Type B pancreatic cell (in vitro differentiated cells): ENCODE measurements at places on chromosomes 7 and 10. TPM values are rescaled to one million over a fixed set of nuclear protein-coding genes. Genes with fewer than 3 reads are reported as not detected.
A peak's percentile ranks its signal among the peaks of the same experiment; 100 is the strongest.

ANLN gene
- total RNA-seq, result 23.8 and 68.3 TPM in 2 replicates

SEMA4G gene
- total RNA-seq, result 28.0 and 46.0 TPM in 2 replicates

PDE1C gene
- total RNA-seq, result 4.7 and 8.5 TPM in 2 replicates

OPN1SW gene
- not detected in 2 replicates for total RNA-seq

FGFBP3 gene
- total RNA-seq, result 4.5 and 9.6 TPM in 2 replicates

ETV1 gene
- 15.4 and 35.6 TPM in 2 replicates for total RNA-seq

EPHB6 gene
- 8.4 and 8.8 TPM in 2 replicates for total RNA-seq

AGBL3 gene
- total RNA-seq, result 2.4 and 3.2 TPM in 2 replicates

DNA sequence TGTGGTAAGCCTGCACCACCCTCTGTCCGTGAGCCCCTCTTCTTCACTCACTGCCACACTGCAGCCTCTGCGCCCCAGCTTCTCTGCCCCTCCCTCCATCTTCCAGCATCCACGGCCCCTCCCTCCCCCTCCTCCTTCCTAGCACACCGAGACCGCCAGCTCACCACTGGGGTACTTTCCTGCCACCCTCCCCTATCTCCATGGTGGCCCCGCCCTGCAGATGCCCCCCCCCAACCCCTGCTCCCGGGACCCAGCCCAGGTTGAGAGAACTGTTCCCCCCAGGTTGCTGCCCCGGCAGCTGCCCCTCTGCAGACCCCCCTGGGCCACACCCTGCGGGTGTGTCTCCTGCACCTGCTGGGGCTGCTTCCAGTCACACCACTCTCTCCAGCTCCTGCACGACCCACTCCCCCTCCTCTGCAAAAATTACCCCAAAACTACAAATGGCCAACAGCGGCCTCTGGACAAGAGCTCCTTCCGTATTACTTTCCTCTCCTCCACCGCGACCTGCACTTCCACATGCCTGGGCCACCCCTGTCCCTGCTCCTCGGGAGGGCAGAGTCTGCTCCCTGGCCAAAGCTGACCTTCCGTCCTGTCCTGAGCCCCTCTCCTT, 209.2 kb upstream of the PPP2R2D start:
- DNase-seq, result no peak
- no peaks in the 10 kb centered on the region for H3K36me3 ChIP-seq
- no peak overlapping the region for H3K4me3 ChIP-seq

DNA sequence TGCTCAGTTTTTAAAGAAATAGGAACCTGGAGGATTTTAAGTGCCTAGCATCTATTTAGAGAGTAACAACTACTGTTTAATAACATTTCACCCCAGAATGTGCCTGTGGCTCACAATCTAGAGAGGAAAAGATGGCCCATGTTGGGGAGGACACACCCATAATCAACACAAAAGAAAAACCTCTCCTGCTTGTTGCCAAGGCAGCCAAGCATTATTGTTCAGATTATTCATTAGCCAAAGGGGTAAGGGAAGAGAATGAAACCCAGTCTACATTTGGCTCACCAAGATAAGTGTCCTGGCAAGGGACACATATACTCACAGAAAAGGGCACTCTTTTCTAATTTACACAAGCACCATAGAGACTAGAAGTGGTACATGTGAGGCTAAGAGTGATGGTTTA, 17.7 kb upstream of the IFIT1B start:
- H3K27ac ChIP-seq, result no peak overlapping the region
- peaks cover 13% of the 10 kb centered on the region for H3K4me1 ChIP-seq
- no peaks in the 10 kb centered on the region for H3K27me3 ChIP-seq
- DNase-seq, result no peak
- no peak overlapping the region for H3K4me3 ChIP-seq

GRCh38 chr7:131026297-131027000, 292.4 kb upstream of the KLF14 start:
- no peak overlapping the region for H3K4me3 ChIP-seq
- no peak for DNase-seq
- H3K27me3 ChIP-seq, result peaks cover 3% of the 10 kb centered on the region
- no peaks in the 10 kb centered on the region for H3K36me3 ChIP-seq
- H3K27ac ChIP-seq, result no peak overlapping the region

DNA sequence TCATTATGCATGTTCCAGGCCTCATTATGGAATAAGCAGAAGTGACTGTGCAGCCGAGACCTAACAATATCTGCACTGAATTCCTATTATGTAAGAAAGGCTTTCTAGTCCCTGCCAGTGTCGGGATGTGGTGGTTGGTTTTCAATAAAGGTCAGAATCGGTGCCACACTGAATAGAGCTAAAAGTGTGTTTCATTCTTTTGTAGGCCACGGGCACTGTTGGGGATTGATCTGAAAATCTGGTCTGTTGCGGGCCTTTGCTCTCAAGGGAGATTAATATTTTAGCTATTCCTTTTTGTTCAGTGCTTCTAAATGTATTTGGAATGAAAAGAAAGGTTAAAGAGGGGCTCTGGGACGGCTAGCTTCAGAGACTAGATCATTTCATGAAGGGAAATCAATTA, 559.4 kb upstream of the GALNT17 start:
- H3K4me1 ChIP-seq, result peaks cover 43% of the 10 kb centered on the region
- H3K27ac ChIP-seq, result no peak overlapping the region
- H3K36me3 ChIP-seq, result peaks cover 29% of the 10 kb centered on the region
- H3K27me3 ChIP-seq, result peaks cover 48% of the 10 kb centered on the region
- DNase-seq, result no peak
- H3K4me3 ChIP-seq, result no peak overlapping the region

DNA sequence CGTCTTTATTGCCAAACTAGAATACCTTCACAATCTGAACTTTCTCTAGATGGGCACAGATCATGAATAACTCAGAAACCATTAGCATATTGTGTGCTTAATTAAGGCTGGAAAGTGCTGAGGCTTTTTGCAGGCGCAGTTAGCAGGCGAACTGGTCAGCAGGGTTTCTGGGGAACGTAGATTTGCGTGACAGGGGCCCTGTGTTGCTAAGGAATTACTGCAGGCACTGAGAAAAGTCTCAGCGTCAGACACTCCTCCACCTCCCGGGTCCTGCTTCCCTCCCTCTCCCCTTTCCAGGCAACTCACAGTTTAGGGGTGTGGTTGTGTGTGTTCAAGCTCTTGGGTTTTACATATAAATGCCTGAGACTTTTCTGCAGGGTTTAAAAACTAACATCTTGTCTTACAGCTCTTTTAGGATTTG, 2.2 kb downstream of the MAP3K8 start:
- peaks cover 10% of the 10 kb centered on the region for H3K36me3 ChIP-seq
- H3K27ac ChIP-seq, result peak overlapping the region; percentile 89
- peak overlapping the region; percentile 93 for H3K4me3 ChIP-seq
- H3K4me1 ChIP-seq, result peaks cover 44% of the 10 kb centered on the region
- peaks cover 4% of the 10 kb centered on the region for H3K27me3 ChIP-seq

- H3K4me1 ChIP-seq, result no peaks in the 10 kb centered on the region
- H3K27me3 ChIP-seq, result peaks cover 11% of the 10 kb centered on the region
- no peak overlapping the region for H3K4me3 ChIP-seq
- no peaks in the 10 kb centered on the region for H3K36me3 ChIP-seq
- no peak for DNase-seq
Measured at GRCh38 chr10:84005403-84005802, 133.9 kb upstream of the GHITM start.

GRCh38 chr10:45265996-45266395, 49.4 kb downstream of the OR13A1 start:
- H3K27me3 ChIP-seq, result peaks cover 34% of the 10 kb centered on the region
- no peak for DNase-seq
- no peaks in the 10 kb centered on the region for H3K36me3 ChIP-seq

GRCh38 chr7:112866424-112866823, 76.2 kb upstream of the TMEM168 start:
- H3K27me3 ChIP-seq, result no peaks in the 10 kb centered on the region
- no peak overlapping the region for H3K4me3 ChIP-seq
- H3K4me1 ChIP-seq, result no peaks in the 10 kb centered on the region
- H3K36me3 ChIP-seq, result peaks cover 28% of the 10 kb centered on the region
- no peak overlapping the region for H3K27ac ChIP-seq
- no peak for DNase-seq

- H3K27ac ChIP-seq, result no peak overlapping the region
- no peak for DNase-seq
- no peak overlapping the region for H3K4me3 ChIP-seq
- peaks cover 2% of the 10 kb centered on the region for H3K27me3 ChIP-seq
- peaks cover 18% of the 10 kb centered on the region for H3K4me1 ChIP-seq
Measured at GRCh38 chr7:141369422-141369821, 181.8 kb upstream of the AGK start.

DNA sequence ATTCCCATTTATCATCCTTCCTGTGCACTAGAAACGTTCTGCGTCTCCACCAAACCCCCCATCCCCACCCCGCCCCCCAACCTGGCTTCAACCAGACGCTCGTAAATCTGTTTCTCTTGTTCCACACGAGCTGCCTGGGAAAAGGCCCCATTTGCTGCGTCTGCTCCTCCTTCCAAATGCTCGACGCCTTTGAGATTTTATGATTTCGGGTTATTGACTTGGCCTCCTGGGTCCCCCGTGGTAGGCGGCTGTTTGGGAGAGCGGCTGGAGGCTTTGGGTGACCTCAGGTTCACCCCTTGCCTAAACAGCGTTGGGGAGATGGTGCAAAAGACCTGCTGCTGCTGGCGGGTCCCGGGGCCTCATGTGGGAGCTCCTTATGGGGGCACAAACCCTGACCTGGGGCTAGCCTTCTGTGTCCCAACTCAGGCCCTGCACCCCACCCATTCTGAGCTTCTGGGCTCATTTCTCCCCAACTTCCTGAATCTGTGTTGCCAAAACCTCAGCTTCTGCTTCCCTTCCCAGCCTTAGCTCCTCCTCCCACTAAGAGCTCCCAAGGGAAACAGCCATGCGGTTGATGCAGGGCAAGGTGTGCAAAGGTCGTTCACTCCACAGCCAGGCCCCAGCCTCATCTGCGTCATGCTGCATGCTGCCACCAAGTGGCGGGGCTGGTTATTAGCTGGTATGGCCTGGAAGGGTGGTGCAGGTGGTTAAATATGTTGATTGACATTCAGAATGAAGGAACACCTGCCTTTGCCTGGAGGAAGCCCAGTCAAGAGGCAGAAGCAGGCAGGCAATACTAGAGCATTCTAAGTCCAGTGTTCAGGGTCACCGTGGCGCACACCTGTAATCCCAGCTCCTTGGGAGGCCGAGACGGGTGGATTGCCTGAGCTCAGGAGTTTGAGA, 49.1 kb upstream of the ELN start:
- no peak for DNase-seq
- peaks cover 27% of the 10 kb centered on the region for H3K4me1 ChIP-seq
- no peaks in the 10 kb centered on the region for H3K36me3 ChIP-seq
- no peak overlapping the region for H3K27ac ChIP-seq

DNA sequence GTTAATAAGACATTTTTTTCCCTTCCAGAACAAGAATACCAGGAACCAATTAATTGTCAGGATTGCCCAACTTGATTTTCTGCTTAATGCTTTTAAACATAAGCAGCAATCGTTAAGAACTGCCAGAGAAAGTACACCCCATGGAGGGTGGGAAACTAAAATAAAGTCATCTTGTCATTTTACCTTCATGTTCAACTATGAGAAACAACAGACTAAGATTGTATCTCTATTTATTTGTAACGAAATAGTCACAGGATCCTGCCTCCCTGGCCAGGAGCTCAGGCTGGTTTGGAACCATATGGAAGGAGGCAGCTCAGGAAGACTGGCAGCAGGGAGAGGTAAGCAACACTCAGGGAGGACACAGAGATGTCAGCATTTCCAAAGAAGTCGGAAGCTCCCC, 129.6 kb downstream of the TNS3 start:
- H3K27ac ChIP-seq, result peak overlapping the region; percentile 68
- peaks cover 5% of the 10 kb centered on the region for H3K36me3 ChIP-seq
- H3K27me3 ChIP-seq, result no peaks in the 10 kb centered on the region

DNA sequence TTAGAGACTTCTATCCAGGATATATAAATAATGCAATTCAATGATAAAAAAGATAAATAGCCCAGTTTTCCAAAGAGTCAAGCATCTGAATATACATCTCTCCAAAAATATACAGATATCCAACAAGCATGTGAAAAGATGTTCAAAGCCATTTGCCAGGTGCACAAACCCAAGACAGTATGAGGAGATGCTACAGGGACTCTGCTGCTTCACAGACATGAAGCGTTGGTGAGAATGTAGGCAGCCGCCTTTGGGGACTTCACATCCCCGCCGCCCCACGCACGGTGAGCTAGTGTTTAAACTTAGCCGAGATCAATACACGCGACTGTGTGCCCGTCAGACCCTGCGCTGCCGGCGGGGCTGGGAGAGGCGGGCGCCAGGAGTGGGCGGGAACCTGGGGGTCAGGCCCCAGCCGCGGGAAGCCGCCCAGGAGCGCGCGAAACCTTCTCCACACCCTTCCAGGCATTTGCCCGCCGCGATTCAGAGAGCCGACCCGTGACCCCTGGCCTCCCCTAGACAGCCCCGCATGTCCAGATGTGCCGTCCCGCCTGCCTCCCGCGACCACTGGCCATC, 927 bp upstream of the ALOX5 start:
- H3K4me1 ChIP-seq, result peaks cover 4% of the 10 kb centered on the region
- H3K27ac ChIP-seq, result no peak overlapping the region
- H3K36me3 ChIP-seq, result no peaks in the 10 kb centered on the region

DNA sequence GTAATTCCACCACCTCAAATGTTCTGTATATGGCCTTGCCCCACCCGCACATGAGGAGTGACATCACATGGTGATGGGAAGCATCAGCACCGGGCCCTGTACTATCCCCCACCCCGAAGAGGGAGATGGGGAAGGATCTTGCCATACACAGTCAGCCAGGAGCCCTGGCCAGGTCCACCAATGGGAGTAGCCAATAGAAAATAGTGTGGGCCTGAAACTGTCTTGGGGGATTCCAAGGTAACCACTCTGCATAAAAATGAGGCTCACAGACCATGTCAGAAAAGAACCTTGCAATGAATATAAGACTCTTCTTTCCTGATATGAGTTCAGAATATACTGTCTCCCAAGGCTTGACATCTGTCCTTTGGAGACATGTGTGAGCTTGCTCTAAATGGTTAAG, 51.1 kb downstream of the ADRB1 start:
- DNase-seq, result no peak
- H3K27me3 ChIP-seq, result peaks cover 20% of the 10 kb centered on the region
- H3K4me1 ChIP-seq, result peaks cover 5% of the 10 kb centered on the region

DNA sequence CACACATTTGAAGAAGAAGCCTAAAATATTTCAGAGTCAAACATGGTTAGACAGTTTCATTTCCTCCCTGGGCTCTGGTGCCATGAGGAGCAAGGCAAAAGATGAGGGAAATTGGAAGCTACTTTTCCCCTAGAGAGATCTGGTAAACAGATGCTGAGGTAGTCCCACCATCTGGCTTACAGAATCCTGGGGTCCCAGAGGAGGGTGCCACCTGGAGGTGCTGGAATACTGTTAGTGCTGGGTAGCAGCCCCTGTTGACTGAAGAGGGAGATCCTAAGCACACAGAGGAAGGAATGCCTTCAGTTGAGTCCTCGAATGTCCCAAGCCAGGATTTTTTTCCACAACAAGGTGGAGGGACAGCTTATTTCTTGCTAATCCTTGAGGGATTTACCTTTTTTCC, 160.1 kb downstream of the FZD1 start:
- H3K4me1 ChIP-seq, result peaks cover 6% of the 10 kb centered on the region
- DNase-seq, result no peak
- H3K4me3 ChIP-seq, result no peak overlapping the region
- no peak overlapping the region for H3K27ac ChIP-seq
- H3K36me3 ChIP-seq, result no peaks in the 10 kb centered on the region

DNA sequence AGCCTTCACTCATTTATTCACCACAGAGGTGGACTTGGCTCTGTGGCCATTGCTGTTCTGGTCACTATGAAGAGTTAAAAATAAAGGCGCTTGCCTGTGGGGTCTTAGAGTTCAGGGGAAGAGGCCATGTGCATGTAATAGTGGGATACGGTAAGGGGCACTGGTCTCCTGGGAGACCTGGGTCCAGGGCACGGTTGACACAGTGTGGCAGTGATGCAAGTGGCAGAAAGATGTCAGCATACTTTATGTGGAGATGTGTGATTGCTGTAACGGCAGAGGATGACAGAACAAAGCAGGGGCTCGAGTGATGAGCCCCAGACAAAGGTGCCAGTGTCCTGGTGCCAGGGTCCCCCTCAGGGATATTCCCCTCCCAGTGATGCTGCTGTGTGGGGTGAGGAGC, 8.6 kb downstream of the ZSCAN25 start:
- H3K36me3 ChIP-seq, result peaks cover 38% of the 10 kb centered on the region
- H3K27me3 ChIP-seq, result no peaks in the 10 kb centered on the region
